ENCODE measurements at places on chromosomes 5 and 9. TPM values are rescaled to one million over a fixed set of nuclear protein-coding genes. Genes with fewer than 3 reads are reported as not detected.

DNA sequence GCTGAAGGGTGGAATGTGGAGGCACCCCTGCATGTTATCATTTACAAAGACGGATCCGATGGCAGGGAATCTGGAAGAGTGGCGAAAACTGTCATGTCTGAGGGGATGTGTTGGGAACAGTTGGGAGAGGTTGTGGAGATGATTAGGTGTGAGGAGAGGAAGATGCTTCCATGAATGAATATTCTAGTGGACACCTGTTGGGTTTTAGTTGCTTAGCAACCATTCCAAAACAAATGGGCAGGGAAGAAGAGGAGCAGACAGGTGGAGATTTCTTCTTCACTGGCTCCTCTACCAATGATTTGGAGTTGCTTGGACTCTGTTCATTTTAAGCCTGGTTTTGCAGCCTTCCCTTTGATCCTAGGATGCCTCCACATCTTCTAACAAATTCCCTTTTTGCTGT is 465.3 kb upstream of the CLINT1 start:
- H3K36me3 ChIP-seq = no peaks in the 10 kb centered on the region
- no peak for DNase-seq
- H3K27me3 ChIP-seq = no peaks in the 10 kb centered on the region
- H3K4me3 ChIP-seq = no peak overlapping the region
- no peak overlapping the region for H3K27ac ChIP-seq
- no peaks in the 10 kb centered on the region for H3K4me1 ChIP-seq

DNA sequence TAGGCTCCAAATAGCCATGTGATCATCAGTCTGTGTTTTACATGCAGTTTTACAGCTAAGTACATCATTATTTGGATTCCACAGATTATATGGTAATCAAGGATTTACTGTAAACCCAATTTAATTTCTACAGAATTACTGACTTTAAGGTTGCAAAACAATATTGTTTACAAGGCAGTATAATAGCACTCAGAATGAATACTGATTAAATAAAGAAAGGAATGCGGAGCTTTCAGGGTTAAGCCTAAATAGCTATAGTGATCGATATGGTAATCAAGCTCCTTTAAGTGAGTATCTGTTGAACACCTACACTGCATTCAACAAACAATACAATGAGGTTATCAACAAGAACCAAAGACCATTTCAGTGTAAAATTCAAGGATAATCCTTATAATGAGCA is 64.3 kb downstream of the DMAC1 start:
- H3K27ac ChIP-seq = no peak overlapping the region
- H3K4me1 ChIP-seq = no peaks in the 10 kb centered on the region
- no peak overlapping the region for H3K4me3 ChIP-seq
- H3K27me3 ChIP-seq = no peaks in the 10 kb centered on the region
- DNase-seq = no peak

DNA sequence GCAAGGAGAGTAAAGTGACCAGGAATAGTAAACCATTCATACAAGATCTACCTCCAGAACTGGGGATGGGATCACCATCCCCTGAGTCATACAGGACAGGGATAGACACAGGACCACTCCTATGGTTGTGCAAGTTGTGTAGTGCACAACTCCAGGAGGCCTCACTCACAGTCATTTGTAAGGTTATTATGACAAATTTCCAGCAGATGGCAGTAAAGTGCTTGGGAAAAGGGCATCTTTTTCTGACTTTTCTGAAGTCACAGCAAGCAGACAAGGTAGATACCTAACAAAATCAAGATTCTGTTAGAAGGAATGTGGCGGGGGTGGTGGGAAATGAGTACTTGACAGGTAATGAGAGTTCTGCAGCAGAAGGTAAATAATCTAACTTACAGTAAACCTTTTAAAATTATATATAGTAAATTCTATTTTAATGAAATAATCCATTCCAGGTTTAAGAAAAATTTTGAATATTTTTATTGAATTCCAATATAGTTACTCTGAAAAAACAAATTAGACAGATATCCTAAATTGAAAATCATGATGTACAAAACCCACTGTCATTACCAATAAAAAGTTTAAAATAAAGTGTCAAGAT is 16.7 kb upstream of the KIF27 start:
- no peak overlapping the region for H3K27ac ChIP-seq
- no peaks in the 10 kb centered on the region for H3K27me3 ChIP-seq
- H3K4me3 ChIP-seq = no peak overlapping the region
- DNase-seq = peak; percentile 44

DNA sequence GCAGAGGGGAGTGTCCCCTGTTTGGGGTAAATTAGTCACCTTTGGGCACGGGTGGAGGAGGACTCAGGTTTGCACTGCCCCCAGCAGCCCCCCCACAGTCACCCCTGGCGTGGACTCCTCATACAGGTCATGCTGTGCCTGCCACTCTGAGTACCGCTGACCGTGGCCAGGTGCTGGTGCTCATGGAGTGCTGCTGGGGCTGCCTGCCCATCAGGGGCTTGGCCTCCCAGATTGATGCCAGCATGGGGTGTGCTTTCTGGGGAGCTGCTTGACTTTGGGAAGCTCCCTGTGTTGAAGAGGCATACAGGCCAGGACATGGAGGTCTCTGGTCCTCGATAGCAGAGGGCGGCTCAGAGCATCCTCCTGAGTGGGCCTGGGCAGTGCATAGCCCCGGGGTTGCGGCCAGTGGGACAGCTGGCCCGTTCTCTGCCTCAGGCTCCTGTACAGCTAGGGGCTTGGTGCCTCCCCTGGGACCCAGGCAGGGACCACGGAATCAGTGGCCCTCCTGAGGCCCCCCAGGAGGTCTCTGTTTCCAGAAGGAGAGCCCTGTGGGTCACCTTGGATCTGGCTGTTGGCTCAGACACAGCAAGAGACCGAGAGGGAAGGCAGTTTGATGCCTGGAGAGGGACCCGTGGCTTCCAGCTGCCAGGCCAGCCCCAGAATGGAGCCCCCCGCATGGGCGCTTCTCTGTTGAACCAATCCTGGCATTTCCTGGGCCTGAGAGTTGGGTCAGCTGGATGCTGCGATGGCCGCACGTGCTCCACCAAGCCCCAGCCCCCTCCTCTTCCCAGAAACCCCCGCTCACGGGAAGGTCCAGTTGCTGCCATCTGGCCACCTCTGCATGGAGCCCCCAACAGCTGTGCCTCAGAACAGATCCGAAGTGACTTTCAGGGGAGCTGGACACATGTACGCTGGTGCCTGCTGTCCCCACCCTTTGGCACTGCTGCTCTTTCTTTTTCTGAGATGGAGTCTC is 6.1 kb upstream of the AJM1 start:
- no peaks in the 10 kb centered on the region for H3K4me1 ChIP-seq
- H3K36me3 ChIP-seq = no peaks in the 10 kb centered on the region
- H3K27ac ChIP-seq = no peak overlapping the region
- no peaks in the 10 kb centered on the region for H3K27me3 ChIP-seq
- no peak overlapping the region for H3K4me3 ChIP-seq

DNA sequence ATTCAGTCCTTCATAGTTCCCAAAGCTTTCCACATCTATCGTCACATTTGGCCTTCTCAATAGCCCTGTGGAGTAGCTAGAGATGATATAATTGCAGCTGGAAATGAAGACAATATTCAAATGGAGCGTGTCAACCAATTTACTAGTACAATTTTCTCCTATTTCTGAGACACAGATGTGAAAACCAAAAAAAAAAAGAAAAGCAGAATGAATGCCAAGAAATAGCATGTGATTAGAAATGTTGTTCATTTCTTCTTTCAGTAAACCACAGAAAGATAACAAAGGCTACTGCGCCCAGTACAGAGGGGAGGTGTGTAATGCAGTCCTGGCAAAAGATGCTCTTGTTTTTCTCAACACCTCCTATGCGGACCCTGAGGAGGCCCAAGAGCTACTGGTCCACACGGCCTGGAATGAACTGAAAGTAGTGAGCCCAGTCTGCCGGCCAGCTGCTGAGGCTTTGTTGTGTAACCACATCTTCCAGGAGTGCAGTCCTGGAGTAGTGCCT is 99.0 kb downstream of the MUSK start:
- H3K4me3 ChIP-seq = no peak overlapping the region
- no peaks in the 10 kb centered on the region for H3K27me3 ChIP-seq
- no peak for DNase-seq
- no peaks in the 10 kb centered on the region for H3K36me3 ChIP-seq

- no peaks in the 10 kb centered on the region for H3K4me1 ChIP-seq
- H3K36me3 ChIP-seq = no peaks in the 10 kb centered on the region
These were observed 351.4 kb downstream of the SEMA5A start for GRCh38 chr5:9194509-9194908.

GRCh38 chr9:137052293-137052692 is 1.6 kb downstream of the ENTPD2 start:
- H3K4me3 ChIP-seq = no peak overlapping the region
- peaks cover 34% of the 10 kb centered on the region for H3K27me3 ChIP-seq
- H3K4me1 ChIP-seq = peaks cover 8% of the 10 kb centered on the region
- no peaks in the 10 kb centered on the region for H3K36me3 ChIP-seq
- H3K27ac ChIP-seq = no peak overlapping the region

- DNase-seq = peak; percentile 5
- H3K36me3 ChIP-seq = no peaks in the 10 kb centered on the region
- no peak overlapping the region for H3K27ac ChIP-seq
- H3K4me1 ChIP-seq = peaks cover 11% of the 10 kb centered on the region
- peak overlapping the region; percentile 22 for H3K4me3 ChIP-seq
These were observed 52.3 kb downstream of the TLE4 start for GRCh38 chr9:79623799-79624721.

Gene ZDHHC21
- total RNA-seq = 5.7 TPM

Gene LCN1
- total RNA-seq = not detected

Gene FRMPD1
- not detected for total RNA-seq

Gene NSG2
- not detected for total RNA-seq

Gene PCDHA1
- not detected for total RNA-seq

Gene SLC6A18
- not detected for total RNA-seq

Gene ADGRV1
- total RNA-seq = 0.32 TPM

Gene CARD6
- total RNA-seq = 2.9 TPM

Measured in naive thymus-derived CD4-positive, alpha-beta T cell (primary cell).